ENCODE measurements at places on chromosomes 7 and 10. TPM values are rescaled to one million over a fixed set of nuclear protein-coding genes. Genes with fewer than 3 reads are reported as not detected.

Gene TUBAL3
- not detected for total RNA-seq

Gene CYP3A4
- not detected for total RNA-seq

Gene CPA4
- total RNA-seq: not detected

Gene PHKG1
- 2.5 TPM for total RNA-seq

Gene ABLIM1
- 72.3 TPM for total RNA-seq

Gene FAM24B
- total RNA-seq: 3.7 TPM

Gene CHST15
- total RNA-seq: 38.8 TPM

Gene IL15RA
- total RNA-seq: under 0.01 TPM

Gene LGI1
- 19.7 TPM for total RNA-seq

Gene EEPD1
- total RNA-seq: 11.3 TPM

Gene CALHM3
- total RNA-seq: not detected

Gene EN2
- total RNA-seq: not detected

Gene LRRC18
- total RNA-seq: not detected

Gene WNT2
- 0.25 TPM for total RNA-seq

Gene MSMB
- total RNA-seq: not detected

Gene DNAJC12
- 3.9 TPM for total RNA-seq

Gene CLDN3
- total RNA-seq: not detected

Gene TSPAN12
- total RNA-seq: 3.9 TPM

Gene RGR
- 0.49 TPM for total RNA-seq

Gene AGAP9
- 1.7 TPM for total RNA-seq

Gene GPC2
- total RNA-seq: 44.3 TPM

Gene ASAH2
- 2.2 TPM for total RNA-seq

Gene STAG3
- total RNA-seq: 0.74 TPM

Gene VPS50
- total RNA-seq: 81.4 TPM

Gene CALN1
- total RNA-seq: 56.1 TPM

Gene LLCFC1
- not detected for total RNA-seq

Gene CACNA2D1
- 219 TPM for total RNA-seq

Gene CDC14C
- total RNA-seq: not detected

Gene ADARB2
- total RNA-seq: 4.2 TPM

Gene KNDC1
- 9.8 TPM for total RNA-seq

Gene ANTXRL
- total RNA-seq: not detected

Gene POM121L12
- total RNA-seq: not detected

Gene ZNRF2
- 46.7 TPM for total RNA-seq

Gene ZMIZ2
- 13.3 TPM for total RNA-seq

Gene ELFN1
- total RNA-seq: 5.4 TPM

Gene SPDYE5
- total RNA-seq: not detected

Gene MEOX2
- 0.25 TPM for total RNA-seq

Gene SHH
- total RNA-seq: 0.98 TPM

Gene PLAC9
- total RNA-seq: 1.7 TPM

Gene CPA2
- total RNA-seq: not detected

Gene GSTO2
- total RNA-seq: 1.7 TPM

Gene FRAT1
- total RNA-seq: 4.2 TPM

Gene PLXNA4
- total RNA-seq: 89.2 TPM

Gene VPS26A
- 60.7 TPM for total RNA-seq

Gene BEND7
- 12.0 TPM for total RNA-seq

Gene UPP1
- total RNA-seq: 2.5 TPM

Gene LIPF
- total RNA-seq: 3.4 TPM

Gene RBP4
- 5.9 TPM for total RNA-seq

Gene LRWD1
- 48.4 TPM for total RNA-seq

Gene GPR141
- total RNA-seq: 0.98 TPM

Gene HSPA12A
- total RNA-seq: 38.8 TPM

Gene EGR2
- 0.74 TPM for total RNA-seq

Gene FXYD4
- total RNA-seq: not detected
